Uterus (tissue), 4 donors: ENCODE measurements at places on chromosomes 3 and 15.

- DNase-seq, result peak; percentile 42
Observed at GRCh38 chr3:72310419-72311380, 525.8 kb upstream of the PROK2 start.

GRCh38 chr3:59774634-59775033 lies 724.8 kb upstream of the CFAP20DC start:
- DNase-seq, result no peak

DNA sequence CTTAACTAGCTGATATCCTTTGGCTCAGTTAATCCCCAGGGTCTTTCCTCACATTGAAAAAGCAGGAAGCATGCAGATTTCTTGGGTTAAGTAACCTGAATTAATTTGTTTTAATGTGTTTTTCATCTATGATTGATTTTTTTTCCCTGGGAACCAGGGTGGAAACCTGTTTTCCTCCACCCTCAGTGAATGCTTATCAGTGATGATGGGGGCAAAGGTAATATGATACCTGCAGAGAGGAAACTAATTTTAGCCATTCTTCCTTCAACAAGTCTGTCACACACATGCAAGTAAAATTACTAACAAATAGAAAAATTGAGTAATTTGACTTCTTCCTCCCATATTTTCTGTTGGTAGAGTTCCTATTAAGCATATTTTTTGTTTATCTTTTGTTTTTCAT lies 5.9 kb downstream of the CASR start:
- no peak for DNase-seq

GRCh38 chr3:195896361-195897080 lies 11.8 kb downstream of the TNK2 start:
- peak; percentile 56 for DNase-seq

DNA sequence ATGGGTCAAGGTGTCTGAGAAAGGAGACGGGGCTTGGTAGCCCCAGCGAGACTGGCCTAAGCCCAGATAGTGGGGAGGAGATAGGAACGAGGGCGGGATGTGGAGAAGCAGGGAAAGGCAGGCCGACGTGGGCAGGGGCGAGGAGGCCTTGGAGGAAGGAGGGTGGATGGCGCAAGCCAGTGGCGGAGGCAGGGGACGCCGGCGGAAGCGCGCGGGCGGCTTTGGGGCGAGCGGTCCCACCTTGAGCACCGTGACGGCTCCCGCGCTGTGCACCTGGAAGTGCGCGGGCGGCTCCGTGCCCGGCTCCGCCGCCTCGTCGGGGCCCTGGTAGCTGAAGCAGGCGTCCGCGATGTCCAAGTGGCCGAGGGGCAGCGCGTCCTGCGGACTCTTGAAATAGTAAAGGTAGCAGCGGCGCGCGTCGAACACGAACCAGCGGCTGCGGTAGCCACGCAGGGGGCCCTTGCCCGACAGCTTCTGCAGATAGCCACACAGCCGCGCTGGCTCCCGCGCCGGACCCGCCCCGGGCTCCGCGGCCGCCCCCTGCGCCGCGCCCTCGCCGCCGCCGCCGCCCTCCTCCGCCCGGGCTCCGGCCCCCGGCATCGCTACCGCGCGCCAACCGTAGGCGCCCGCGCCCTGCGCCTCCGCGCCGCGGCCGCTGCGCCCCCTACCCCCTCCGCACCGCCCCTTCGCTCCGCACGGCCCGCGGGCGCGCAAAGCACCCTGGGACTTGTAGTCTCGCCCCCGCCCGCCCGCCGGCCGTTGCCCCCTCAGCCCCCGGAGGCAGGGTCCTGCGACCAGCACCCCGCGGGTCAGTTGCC lies at the start of gene TBC1D2B:
TBC1D2B (minus strand) TSS at position 659 of the 818 bp plus-strand sequence; CDS start at position 600, 59 bp downstream.
- DNase-seq, result peak; percentile 58

DNA sequence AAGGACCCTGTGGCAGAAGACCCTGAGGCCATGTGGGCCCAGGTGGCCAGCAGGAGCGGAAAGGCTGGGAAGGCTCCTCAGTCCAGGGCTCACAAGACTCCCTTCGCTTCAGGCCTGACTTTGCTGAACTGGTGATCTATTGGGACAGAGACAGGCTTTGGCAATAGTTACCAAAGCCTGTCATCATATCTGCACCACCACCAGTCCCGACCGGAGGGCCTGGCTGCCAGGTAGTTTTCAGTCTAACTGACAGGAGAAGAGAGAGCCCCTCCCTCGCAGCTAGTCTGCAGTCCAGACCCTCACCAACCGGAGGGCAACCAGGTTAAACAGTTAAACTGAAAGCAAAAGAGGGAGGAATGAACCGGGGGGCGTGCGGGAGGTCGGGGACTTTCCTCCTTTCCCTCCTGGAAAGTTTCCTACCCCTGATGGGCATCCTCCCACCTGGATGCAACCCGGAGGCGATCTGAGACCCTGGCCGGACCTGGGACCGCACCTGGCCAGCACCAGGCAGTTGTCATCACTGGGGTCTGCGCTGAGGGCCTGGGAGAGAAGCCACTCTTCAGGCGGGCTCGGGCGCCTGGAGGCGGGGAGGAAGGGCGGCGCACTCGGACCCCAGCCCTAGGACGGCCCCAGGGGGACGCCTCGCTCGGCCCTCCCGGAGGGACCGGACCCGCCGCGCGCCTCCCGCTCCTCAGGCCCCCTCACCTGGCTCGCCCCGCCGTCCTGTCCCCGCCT lies 435 bp downstream of the RAB27A start:
- DNase-seq, result peak; percentile 30

- DNase-seq, result no peak
Observed at GRCh38 chr3:127960421-127960965, 45.5 kb downstream of the KBTBD12 start.

GRCh38 chr3:142844339-142844977 lies 44.4 kb downstream of the PCOLCE2 start:
- no peak for DNase-seq

GRCh38 chr3:159187232-159187631 lies 385.4 kb downstream of the MFSD1 start:
- no peak for DNase-seq

DNA sequence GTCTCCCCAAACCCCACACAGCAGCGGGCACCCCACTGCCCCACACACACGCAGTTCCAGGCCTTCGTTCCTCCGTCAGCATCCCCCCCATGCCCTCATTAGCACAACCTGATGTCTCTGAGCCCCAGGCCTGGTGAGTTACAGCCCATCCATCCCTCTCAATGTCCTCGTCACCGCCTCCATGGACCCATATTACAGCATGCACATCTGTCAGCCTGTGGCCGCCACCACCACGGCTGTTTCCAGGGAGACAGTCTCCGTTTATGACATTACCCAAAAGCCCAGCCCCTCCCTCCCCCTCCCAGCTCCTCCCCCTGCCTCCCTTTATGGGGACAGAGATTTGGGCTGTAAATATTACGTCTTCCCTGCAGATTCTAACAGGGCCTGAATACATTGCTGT lies 143.1 kb upstream of the LINGO1 start:
- no peak for DNase-seq

GRCh38 chr3:150216866-150217600 lies 191.1 kb upstream of the TSC22D2 start:
- no peak for DNase-seq

DNA sequence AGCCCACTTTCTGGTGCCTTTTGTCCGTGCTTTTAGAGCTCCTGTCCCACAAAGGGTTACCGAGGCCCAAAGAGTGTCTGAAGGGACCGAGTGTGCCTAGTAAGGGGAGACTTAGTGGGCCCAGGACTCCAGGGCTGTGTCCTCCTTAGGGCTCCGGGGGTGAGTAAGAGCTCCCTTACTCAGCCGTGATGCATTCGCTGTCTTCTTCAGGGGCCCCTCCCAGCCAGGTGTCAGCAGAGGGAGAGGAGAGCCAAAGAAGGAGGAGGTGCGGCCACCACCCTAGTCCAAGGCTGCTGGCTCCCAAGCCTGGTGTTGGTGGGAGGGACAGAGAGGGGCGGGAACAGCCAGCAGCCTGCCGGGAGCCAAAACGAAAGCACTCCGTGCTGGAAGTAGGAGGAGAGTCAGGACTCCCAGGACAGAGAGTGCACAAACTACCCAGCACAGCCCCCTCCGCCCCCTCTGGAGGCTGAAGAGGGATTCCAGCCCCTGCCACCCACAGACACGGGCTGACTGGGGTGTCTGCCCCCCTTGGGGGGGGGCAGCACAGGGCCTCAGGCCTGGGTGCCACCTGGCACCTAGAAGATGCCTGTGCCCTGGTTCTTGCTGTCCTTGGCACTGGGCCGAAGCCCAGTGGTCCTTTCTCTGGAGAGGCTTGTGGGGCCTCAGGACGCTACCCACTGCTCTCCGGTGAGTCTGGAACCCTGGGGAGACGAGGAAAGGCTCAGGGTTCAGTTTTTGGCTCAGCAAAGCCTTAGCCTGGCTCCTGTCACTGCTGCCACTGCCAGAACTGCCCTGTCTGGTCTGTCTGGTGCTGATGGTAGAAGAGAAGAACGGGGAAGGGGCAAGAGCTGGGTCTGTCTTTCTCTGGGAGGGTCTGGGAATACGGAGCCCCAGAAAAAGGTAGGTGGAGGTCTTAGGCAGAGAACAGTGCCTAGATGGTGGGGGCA lies at the start of gene IL17RC:
IL17RC (plus strand) TSS at position 365 of the 947 bp plus-strand sequence; CDS start at position 583, 218 bp downstream.
- DNase-seq, result peak; percentile 96

DNA sequence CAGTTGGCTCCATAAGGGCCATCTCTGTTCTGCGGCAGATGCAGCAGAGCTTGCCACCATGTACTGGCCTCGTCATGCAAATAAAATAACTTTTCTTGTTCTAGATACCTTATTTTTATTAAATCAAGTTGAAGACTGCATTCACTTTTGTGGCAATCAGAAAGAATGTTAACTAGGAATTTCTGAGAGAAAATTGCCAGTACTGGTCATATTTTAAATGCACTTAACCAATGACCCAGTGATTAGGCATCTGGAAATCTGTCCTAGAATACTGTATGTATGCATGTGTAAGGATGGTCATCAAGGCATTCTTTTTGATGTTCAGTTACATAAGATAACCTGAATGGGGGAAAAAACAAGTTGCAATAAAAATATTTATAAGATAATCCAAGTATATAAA lies 34.2 kb upstream of the CSPG5 start:
- no peak for DNase-seq

DNA sequence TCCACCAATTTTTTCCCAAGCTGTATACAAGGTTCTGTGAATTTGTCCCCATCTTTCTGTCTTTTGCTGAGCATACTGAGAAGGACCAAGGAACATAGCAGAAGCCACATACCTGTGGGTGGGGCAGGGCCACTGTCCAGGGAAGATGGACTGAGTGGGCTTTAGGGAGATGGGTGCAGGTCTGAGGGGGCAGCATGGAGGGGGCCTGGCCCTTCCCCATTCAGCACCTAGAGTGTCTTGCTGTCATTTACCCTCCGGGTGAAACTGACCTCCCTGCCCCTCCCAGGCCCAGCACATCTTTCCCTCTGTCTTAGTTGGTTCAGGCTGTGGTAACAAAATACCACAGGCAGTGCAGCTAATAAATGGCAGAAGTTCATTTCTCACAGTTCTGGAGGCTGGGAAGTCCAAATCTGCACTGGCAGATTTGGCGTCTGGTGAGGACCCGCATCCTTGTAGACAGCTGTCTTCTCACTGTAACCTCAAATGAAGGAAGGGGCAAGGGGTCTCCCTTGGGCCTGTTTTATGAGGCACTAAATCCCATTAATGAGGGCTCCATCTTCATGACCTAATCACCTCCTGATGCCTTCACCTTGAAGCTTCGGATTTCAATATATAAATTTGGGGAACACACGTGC lies 180.0 kb upstream of the SMAD3 start:
- DNase-seq, result no peak
